ENCODE measurements at places on chromosomes 2 and 18.

DNA sequence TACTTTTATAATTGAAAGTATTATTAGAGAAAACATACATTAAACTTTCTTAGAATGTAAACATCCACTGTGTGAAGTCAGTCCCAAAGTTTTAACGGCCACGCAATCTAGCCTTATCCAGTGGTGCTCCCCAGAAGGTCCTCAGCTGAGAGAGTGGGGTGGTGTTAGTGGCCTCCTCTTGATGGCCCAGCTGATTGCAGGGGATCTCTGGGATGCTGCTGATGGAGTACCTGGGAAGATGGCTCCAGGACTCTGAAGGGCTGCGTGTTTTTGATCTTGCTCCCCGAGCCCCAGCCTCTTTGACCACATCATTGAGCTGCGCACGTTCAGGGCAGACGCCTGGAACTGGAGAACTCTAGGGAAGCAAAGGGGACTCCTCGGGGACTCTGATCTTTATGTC is 181.4 kb downstream of the FAM210A start:
- DNase-seq, result no peak

GRCh38 chr2:182548031-182548950 is 121.5 kb upstream of the PDE1A start:
- peak; percentile 51 for DNase-seq

GRCh38 chr18:3590096-3590630 is 140.2 kb downstream of the TGIF1 start:
- DNase-seq, result no peak

- no peak for DNase-seq
These were observed 54.8 kb downstream of the FAM168B start for GRCh38 chr2:131038258-131039100.

GRCh38 chr2:191931329-191931728 is 84.4 kb upstream of the CAVIN2 start:
- no peak for DNase-seq

DNA sequence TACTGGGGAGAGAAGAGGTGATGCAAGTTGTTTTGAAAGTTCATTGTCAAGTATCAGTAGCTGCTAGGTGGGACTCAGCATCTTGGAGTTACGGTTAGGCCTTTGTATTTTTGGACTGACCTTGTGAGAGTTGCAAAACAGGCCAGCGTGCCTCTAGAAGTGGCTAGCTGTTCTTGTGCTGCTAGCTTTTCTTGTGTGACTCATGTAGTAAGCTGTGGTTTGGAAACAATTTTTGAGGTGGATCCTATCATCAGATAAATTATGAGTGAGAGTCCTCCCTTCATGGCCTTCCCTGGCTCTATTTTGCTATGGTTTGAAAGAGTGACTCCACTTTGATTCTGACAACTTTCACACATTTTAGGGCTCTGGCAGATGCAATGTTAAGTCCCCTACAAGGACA is 409.2 kb upstream of the HS6ST1 start:
- DNase-seq, result no peak

DNA sequence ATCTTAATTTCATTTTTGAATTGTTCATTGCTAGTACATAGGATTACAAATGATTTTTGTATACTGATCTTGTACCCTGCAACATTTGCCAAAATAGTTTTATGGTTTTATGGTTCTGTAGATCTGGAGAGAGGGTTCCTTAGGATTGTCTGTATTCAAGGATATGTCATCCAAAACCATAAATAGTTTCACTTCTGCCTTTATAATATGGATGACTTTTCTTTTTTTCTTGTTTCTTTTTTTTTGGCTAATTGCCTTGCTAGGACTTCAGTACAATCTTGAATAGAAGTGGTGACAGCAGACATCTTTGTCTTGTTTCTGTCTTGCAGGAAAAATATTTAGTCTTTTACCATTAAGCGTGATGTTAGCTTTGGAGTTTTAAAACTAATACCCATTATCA is 383.9 kb upstream of the HS6ST1 start:
- no peak for DNase-seq

DNA sequence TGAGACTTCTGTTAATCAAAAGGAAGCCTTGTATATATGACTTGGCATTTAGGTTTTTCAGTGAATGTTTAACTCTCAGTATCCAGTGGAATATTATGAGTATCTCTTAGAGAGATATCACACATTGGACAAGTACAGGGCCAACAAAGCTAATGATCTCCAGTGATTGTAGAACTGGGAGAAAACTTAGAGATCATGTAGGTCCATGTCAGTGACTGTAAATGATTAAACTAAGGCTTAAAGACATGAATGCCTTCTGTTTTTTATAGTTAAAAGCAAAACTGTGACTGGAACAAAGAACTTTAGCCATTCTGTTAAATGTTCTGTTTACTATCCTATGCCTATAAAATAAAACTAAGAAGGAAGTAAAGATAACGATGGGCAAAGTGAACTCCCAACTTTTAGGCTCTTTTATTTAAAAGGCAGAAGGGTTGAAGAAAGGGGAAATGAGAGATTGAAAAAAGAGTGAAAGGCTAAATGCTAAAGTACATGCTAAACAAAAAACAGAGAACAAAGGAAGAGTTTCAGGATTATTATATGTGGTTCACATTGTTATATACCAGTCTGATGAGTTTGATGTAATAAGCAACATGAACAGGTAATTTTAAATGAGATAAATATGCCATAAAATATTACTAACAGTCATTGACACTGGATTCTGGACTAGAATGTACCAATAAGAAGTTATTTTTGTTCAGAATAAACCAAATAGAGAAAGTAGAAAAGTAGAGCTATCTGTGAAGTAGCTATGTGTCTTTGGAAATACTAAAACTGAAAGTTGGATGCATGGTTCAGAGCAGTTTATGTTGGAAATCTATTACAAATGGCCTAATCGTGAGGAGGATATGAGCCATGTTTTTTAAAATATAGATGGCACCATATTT is 37.1 kb upstream of the TNFRSF11A start:
- DNase-seq, result no peak

- DNase-seq, result no peak
These were observed 200.0 kb downstream of the PDE1A start for GRCh38 chr2:182226807-182227206.

DNA sequence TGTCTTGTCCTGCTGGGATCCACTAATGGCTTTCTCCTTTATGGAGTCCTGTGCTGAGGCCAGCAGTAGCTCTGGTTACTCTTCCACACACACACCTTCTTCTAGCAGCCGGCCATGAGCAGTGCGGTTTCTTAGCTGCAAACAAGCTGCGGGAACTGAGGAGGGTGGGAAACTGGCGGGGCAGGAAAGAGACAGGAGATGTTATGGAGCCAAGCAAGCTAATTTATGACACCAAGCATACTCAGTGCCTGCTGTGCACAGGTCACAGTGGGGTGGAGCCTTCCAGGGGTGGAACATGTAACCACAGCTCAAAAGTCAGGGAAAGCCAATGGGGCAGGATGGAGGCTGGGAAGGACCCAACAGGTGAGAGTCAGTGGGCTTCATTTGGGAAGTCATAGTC is 180.8 kb downstream of the FAM210A start:
- no peak for DNase-seq

- DNase-seq, result peak; percentile 89
These were observed 26.3 kb downstream of the MRPL35 start for GRCh38 chr2:86225581-86225980.

DNA sequence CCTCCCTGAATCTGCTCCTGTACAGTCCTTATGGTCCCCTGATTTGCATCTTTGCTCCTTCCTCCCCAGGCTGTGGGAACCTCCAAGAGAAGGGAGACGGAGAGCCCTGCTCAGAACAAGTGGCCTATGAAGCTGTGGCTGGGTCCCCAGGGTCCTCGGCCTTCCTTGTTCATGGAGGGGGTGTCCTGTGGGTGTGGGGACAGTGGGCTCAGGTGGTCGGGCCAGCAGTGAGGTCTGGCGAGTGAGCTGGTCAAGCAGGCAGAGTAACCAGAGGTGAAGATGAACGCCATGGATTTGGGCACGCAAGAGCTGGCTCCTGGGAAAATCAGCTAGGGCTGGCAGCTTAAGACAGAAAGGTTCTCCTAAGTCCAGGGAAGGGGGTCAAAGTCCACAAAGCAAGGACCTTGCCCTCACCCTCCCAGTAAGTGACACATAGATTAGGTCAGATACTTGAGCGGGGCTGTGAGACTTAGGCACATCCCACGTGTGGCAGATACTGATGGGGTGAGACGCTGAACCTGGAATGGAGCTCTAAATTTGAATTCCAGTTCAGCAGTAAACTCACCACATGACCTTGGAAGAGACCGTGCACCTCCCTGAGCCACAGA is 24.8 kb downstream of the GNLY start:
- no peak for DNase-seq

DNA sequence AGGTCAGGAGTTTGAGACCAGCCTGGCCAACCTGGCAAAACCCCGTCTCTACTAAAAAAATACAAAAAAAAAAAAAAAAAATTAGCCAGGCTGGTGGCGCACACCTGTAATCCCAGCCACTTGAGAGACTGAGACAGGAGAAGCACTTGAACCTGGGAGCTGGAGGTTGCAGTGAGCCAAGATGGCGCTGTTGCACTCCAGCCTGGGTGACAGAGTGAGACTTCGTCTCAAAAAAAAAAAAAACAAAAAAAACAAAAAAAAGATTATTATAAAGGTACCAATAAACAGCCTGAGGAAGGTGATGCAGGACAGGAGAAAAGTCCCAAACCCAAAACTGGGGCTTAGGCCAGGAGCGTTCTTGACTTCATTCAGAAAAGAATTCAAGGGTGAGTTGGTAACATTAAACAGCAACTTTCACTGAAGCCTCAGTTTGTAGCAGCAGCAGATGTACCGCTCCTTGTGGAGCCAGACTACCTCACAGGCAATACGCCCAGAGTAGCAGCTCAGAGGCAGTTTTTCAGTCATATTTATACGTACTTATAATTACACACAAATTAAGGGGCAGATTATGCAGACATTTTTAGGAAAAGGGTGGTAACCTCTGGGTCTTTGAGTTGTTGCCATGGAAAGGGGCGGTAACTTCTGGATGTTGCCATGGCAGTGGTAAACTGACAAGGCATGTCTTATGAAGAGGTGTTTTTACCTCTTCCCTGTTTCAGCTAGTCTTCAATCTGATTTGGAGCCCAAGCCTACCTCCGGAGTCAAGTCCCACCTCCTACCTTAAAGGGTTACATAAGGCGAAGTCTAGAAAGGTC is 1596.6 kb upstream of the CELF4 start:
- DNase-seq, result no peak

DNA sequence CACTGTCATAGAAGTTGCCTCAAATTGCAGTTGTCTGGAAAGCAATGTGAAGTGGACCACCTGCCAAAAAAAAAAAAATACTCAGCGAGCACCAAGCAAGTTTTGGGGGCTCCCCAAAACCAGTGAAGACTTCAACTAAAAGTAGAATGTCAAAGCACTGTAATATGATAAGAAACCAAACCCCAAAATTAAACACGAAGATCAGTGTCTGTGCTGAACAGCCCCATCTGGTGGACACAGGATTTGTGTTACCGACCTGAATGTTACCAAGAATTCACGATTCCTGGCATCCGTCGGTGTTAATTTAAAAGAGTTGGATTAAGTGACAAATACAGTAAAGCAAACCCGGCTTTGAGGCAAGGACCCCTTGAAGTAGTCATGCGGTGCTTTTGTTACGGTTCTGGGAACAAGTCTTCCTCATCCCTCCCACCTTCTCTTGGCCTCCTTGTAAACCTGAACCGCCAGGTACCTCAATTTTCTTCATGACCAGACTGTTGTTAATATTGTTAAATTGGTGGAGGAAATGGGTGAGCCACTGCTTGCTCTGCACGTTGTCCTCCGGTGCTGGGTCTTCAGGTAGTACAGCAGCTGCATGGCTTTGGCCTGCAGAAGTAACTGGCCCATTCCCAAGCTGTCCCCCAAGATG is 31.3 kb upstream of the SSB start:
- peak; percentile 82 for DNase-seq

DNA sequence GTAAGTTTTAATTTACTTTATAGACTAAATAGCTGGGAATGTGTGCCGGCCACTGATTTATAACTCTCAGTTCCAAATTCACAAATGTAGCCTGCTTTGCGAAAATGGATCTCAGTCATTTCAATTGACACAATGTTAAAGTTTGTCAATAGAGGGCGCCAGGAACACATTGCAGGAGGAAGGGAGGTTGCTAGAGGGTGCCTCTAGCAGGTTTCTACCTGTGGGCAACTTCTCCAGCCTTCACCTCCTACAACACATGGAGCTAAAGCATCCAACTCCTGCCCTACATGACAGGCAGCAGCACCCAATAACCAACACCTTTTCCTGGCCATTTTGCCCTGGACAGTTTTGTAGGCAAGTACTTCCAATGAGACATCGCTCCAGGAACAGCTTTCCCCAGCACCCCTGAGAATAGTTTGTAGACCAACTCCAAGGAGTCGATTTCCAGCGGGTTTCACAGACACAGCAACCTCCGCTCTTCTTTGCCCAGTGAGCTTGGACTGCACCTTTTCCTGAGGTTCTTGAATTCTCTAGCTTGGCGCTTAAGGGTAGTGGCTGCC is 784.8 kb upstream of the CDH2 start:
- peak; percentile 56 for DNase-seq

DNA sequence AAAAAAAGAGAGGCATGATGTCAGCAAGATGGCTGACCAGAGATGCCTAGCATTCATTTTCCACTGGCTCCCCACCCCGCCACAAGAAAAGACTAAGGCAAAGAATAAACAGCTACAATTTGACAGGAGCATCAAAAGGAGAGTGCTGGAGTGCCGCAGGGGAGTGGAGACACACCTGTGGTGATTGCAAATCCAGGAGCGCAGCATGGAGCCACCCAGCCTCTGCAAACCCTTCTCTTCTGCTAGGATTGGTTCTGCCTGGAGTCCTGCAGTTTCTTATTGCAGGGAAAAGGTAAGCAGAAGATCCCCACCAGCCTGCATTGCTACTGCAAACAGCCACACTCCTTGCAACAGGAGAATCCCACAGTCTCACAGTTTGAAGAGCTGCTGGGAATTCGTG is 26.1 kb downstream of the BOLL start:
- no peak for DNase-seq

GRCh38 chr18:78713069-78713468 is 266.5 kb upstream of the SALL3 start:
- DNase-seq, result no peak

- DNase-seq, result peak; percentile 94
These were observed 190.4 kb downstream of the BABAM2 start for GRCh38 chr2:28080911-28081310.

GRCh38 chr2:172710584-172711047 is 25.0 kb upstream of the RAPGEF4 start:
- DNase-seq, result peak; percentile 71

- DNase-seq, result peak; percentile 83
These were observed 34.0 kb upstream of the MALL start for GRCh38 chr2:110149330-110150220.

Measured in dermis blood vessel endothelial cell (primary cell).